ENCODE measurements at places on chromosomes 2 and 18.

- no peak for DNase-seq
Observed at GRCh38 chr2:167484875-167485274, 596.6 kb downstream of the XIRP2 start.

DNA sequence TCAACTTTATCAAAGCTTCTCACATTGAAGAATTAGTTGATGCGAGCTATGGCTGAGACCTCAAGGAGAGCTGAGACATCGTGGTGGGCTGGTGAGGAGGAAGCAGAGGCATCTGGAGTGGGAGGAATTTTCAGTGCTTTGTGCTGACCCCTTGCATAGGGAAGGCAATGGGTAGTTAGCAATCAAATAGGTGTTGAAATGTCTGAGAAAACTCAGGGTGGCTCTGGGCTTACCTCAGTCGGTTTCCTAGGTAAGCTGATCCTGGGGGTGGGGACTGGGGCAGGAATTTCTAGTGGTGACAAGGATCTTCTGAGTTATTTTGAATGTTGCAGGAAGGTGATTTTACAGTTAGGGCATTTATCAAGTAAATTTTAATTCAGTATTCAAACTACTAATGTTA is 20.7 kb upstream of the DPP10 start:
- no peak for DNase-seq

GRCh38 chr18:28404694-28405093 is 227.8 kb upstream of the CDH2 start:
- no peak for DNase-seq

DNA sequence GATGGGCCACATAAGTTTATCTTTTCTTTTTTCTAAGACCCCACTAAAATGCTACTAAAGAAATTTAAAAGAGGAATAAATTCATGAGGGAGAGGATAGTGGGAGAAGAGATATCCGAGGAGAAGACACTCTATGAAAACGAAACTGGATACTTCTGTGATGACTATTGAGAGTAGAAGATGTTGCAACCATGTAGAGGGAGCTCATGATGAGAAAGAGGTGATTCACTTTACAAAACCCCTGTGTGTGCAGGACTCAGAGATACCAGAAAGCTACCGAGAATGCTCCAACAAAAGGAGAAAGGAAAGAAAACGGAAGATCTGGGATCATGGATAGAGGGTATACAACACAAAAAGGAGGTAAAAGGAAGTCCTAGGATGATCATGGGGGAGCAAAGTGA is 34.9 kb downstream of the SLC38A11 start:
- DNase-seq = no peak

DNA sequence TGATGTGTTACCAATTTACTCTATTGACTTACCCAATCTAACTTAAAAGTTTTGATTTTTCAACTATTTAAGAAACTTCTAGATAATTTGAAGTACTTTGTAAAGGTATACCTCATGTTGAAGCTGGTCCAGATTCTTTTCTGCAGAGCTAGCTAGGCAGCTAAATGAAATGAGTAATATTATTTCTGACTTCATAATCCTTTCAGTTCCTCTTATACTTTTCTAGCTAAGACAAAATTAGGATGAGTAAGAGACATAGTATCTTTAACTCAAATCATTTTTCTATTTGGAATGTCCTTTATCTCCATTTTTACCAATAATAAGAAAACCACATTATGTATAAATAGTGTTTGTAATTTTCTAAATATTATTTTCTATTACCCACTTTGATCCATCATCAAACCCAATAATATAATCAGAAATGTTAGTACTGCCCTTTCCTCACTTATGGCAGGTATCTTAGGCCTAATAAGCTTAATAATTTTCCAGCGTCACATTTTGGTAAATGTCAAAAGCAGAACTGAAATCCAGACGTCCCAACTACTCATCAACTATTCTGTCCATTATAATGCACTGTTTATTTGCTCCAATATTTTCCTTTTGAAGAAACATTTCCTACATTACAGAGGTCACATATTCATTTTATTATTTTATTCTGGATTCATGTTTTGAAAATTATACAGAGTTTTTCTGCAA is 456.6 kb downstream of the THSD7B start:
- DNase-seq = no peak

GRCh38 chr2:128986026-128986715 is 667.5 kb upstream of the HS6ST1 start:
- DNase-seq = no peak

GRCh38 chr2:174544156-174544555 is 53.4 kb downstream of the WIPF1 start:
- no peak for DNase-seq

- no peak for DNase-seq
Observed at GRCh38 chr2:119481501-119482455, 42.5 kb downstream of the SCTR start.

- DNase-seq = no peak
Observed at GRCh38 chr2:198283146-198283545, 478.8 kb downstream of the PLCL1 start.

DNA sequence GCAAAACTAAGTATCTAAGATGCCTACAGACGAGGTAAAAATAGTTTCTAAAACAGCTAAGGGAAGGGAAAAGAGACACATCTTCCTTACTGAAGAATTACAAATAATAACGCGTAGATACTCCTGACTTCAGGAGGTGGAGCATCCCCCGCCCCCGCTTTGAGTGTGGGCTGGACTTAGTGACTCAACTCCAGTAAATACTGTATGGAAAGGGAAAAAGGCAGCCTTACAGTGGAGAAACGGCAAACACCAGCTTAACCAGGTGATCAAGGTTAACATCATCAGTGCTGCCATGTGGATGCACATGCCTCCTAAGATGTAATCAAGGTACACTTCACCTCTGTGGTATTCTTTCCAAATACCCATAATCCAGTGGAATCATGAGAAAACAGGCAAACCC is 47.9 kb downstream of the HADHB start:
- no peak for DNase-seq

- DNase-seq = no peak
Observed at GRCh38 chr2:102289129-102289528, 22.2 kb upstream of the IL1RL1 start.

GRCh38 chr2:8022908-8023640 is 658.8 kb upstream of the ID2 start:
- DNase-seq = no peak

DNA sequence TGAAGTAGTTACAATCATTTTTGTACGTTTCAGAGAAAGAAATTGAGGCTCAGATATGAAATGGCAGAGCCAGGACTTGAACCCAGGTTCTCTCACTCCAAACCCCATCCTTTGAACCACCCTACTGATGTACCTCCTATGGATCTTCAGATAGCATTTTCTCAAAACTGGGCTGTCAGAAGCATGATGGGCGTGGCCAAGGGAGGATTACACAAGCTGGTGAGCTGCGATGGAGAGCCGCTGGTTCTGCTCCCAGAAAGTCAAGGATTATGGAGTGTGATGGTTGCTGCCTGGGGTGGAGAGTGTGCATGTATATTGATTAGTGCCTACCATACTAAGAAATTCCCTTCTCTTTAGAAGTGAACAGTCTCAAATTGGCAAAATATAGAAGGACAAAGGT is 47.0 kb upstream of the PPP1CB start:
- no peak for DNase-seq
